ENCODE measurements at places on chromosomes 3 and 15.

DNA sequence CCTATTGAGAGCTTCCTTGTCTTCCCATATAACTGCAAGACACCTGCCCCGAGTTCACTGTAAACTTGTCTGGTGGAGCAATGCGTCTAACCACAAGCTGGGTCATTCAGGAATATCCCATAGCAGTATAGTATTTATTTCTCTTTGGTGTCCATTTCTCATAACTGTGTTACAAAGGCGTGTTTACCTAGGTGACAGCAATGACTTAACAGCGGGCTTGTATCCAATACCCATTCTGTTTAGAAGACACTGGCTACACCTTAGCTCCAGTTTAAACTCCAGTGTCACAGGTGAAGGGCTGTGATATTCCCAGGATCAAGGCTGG is 24.3 kb downstream of the ATP10A start:
- no peak for DNase-seq

- DNase-seq = no peak
These were observed 87.3 kb downstream of the CHRD start for GRCh38 chr3:184467171-184467570.

- DNase-seq = no peak
These were observed 10.9 kb downstream of the GNB5 start for GRCh38 chr15:52180196-52180835.

- no peak for DNase-seq
These were observed 152.7 kb upstream of the CDIN1 start for GRCh38 chr15:36426691-36427090.

DNA sequence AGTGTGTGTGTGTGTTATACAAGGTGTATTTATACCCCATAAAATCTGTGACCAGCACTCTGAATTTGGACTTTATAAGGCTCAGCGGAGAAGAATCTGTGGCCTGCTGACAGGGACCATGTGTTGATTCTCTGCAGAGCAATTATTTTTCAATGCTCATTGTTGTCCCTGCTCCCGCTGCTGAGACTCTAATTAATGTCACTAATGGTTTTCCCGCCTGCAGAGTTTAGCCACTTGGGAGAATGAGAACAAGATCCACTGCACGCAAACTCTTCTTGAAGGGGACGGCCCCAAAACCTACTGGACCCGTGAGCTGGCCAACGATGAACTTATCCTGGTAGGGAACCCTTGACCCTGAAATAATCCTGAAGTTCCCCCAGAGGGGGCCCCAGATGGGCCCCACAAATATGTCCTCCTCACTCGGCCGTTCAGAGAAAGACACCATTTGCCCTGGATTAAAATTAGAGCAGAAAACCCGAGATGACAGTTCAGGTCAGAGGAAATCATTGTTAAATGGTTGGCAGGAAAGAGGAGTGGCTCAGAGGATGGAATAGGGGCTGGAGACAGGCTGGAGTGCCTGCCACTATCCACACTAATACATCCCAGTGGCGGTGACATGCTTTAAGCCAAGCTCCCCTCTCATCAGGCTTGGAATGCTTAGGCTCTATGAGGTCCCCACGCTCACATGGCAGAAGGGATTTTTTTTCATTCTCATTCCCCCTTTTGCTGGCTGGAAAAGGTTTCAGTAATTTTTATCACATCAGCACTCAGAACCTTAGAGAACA is 3.3 kb downstream of the CRABP1 start:
- DNase-seq = no peak

- DNase-seq = no peak
These were observed 41.1 kb downstream of the PIK3R4 start for GRCh38 chr3:130705501-130705900.

GRCh38 chr15:68211656-68212320 is 6.7 kb upstream of the CALML4 start:
- DNase-seq = no peak

DNA sequence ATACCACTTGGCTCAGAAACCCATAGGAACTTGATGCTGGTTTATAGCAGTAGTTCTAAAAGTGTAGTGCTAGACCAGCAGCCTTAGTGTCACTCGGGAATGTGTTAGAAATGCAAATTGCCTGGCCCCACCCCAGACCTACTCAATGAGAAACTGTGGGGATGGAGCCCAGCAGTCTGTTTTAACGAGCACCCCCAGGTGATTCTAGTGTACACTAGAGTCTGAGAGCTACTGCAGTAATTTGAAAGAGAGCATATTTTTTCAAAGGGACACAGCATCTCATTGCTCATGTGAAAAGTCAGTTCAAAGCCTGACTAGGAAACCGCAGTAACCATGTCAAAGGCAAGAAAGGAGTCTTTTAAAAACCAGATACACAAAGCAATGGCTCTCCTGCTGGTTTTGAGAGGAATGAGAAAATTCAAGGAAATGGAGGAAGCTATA is 313.4 kb downstream of the SQOR start:
- DNase-seq = no peak

DNA sequence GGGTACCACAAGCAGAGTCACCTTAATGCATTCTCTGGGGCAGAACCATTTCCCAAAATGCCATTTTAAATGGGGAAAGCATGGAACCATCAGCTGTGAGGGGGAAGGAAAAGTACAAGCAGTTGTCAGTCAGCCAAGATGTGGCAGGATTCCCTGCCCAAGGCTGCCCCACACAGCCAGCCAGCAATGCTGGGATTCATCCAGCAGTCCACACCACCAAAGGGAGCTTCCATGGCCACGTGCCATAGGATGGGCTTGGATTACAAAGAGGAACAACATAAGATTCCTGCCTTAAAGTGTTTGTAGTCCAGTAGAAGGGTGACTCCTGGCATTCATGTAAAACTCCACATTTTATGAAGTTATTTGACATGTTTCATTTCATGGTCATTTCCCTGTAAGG is 233.3 kb downstream of the SHOX2 start:
- DNase-seq = no peak

DNA sequence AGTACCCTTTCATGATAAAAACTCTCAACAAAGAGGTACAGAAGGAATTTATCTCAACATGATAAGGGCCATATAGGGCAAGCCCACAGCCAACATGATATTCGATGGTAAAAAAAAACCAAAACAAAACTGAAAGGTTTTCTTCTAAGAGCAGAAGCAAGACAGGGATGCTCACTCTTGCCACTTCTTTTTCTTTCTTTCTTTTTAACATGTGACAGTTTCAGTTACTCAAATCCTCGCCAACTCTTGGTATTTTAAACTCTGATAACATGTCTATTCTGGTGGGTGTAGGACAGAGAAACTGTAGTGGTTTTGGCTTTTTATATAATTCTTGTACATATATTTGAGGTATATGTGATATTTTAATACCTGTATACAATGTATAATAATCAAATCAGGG is 74.0 kb upstream of the NMNAT3 start:
- DNase-seq = no peak

- DNase-seq = no peak
These were observed 845.3 kb downstream of the MCTP2 start for GRCh38 chr15:95076678-95076990.

GRCh38 chr15:99451484-99451883 is 114.3 kb upstream of the MEF2A start:
- DNase-seq = no peak

GRCh38 chr3:5122030-5122740 is at the start of gene ARL8B:
Gene ARL8B, plus strand, starts transcription at chr3:5122292. Its CDS starts 174 bp downstream, at chr3:5122466.
- peak; percentile 91 for DNase-seq

- no peak for DNase-seq
These were observed 23.1 kb downstream of the PLSCR5 start for GRCh38 chr3:146581951-146582467.

DNA sequence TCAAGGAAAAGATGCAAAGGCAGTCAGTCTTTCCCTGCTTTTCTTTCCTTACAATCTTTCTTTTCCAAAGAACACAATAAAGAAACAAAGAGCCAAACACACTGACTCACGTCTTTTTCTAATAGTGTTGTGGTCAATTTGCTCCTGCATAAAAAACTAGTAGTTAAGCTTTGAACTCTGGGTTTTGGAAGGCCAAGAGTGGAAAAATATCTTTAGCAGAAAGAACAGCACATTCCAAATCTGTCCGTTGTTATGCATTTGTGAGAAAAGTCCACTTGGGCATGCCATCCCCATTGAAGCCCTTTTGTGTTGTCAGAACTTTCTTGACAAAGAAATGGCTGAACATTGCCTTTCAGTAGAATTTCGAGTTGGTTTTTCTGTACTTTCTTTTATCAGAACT is 18.2 kb downstream of the COL8A1 start:
- no peak for DNase-seq

DNA sequence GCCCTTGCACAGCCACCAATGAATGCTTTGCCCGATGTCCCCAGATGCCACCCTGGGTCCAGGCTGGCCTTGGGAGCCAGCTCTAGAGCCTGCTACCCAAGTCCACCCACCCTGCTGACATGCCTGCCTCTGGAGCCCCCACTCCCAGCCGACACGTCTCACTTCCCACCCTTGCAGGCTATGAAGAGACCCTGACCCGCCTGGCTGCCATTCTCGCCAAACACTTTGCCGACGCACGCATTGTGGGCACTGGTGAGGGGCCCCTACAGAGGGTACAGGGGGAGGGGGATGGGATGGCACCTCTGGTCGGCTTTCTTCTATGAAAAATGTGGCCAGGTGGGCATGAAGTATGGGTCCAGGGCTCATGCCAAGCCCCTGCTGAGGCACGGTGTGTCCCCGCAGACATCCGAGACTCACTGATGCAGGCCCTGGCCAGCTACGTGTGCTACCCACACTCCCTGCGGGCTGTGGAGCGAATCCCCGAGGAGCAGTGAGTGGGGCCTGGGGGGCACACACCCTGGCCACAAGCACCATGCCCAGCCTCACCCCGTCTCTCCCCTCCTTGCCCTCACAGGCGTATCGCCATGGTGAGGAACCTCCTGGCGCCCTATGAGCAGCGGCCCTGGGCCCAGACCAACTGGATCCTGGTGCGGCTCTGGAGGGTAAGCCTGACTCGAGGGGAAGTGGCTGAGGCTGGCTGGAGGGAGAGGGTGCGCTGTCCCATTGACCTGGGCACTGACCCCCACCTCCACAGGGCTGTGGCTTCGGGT is 6.0 kb downstream of the AMIGO3 start:
- DNase-seq = no peak

GRCh38 chr3:10511809-10512494 is 6.6 kb upstream of the ATP2B2 start:
- no peak for DNase-seq

DNA sequence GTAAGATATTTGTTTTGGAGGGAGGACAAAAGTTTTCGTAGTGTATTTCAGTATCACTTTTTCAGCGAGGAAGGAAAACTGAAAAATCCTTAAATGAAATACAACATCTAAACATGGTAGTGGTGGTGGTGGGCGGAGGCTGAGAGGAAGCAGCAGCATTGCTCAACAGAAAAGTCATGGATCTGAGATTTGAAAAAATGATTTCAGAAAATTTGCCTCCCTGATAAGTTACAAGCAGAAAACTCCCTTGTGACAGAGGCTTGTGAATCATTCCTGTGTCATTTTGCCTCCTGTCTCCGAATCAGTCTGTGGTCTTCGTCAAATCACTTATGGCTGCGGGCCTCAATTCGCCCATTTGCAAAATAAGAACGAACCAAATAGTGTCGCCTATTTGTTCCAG is 965 bp upstream of the CRBN start:
- DNase-seq = no peak

DNA sequence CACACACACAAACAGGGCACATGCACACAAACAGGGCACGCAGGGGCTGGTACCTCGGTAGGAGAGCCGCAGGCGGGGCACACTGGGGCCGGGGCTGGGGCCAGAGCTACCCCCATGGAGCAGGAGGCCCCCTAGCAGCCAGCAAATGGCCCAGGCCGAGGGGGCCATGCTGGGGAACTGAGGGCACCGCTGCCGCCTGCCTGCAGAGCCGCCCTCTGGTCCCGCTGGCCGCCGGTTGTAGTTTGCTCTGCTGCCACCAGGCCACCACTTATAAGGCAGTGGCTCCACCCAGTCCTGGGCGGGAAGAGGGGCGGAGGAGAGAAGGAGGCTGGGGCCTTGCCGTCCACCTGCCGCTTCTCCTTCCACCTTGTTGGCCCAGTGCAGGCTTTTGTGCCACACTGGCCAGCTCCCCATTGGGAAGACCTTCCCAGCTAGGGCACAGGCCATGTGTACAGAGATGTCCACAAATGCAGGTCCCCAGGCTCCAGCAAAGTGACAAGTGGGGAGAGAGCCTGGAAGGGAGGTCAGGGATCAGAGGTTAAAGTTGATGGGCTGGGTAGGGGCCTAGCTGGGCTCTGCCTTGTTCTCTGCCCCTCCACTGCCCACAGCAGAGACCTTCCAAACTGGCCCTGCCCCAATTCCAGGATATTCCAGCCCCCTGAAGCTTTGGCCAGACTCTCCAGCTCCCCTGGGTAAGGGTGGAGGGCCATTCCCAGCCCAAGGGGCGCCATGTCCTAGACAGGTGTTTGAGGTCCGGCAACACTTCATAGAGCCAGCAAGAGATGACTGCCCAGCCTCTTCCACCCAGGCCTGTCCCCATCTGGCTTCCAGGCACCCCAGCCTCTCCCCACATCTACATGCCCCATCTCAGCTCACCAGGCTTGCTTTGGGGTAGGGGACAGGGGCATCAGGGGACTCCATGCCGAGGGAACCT is at the start of gene SEMA3G:
SEMA3G (minus strand) TSS at position 244 of the 934 bp plus-strand sequence; CDS start at position 168, 76 bp downstream.
- DNase-seq = peak; percentile 30

DNA sequence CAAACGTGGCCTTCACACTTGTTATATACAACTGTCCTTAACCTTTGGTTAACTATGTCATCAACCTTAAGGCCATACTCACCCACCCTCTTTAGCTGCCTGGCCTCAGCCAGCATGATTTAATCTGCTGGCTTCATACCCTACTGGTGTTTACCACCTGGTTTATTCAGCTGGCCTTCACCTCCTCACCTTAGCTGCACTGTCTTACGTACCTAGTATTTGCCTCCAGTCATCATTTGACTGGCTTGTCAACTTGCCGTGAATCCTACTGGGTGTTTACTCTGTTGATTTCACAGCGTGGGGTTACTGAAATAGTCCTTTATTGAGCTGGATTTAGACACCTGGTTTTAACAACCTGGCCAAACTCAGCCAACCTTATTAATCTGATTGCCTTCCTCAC is 102.8 kb downstream of the IL12A start:
- no peak for DNase-seq

- DNase-seq = no peak
These were observed 40.2 kb downstream of the TRANK1 start for GRCh38 chr3:36904641-36905040.

DNA sequence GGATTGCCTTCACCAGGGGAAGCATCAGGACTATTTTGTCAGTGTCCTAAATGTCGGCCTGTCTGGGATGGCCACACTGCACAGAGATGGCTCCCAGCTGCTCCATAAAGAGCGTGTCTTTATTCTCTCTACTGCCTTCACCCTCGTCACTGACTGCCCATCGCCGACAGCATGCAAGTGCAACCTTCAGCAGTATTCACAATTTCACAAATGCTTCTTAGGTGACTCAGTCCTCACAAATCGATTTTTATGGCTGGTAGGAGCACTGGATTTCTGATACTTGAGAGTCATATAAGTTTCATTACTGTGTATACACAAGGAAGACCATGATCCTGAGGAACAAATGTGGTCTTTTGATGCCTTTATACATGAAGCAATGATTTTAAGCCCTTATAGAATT is 1.1 kb upstream of the SSUH2 start:
- DNase-seq = no peak

- peak; percentile 11 for DNase-seq
These were observed 30.4 kb upstream of the ALDH1A3 start for GRCh38 chr15:100849021-100849854.
